Immature natural killer cell (primary cell): ENCODE measurements at places on chromosomes 6 and 20.
A peak's percentile ranks its signal among the peaks of the same experiment; 100 is the strongest.

DNA sequence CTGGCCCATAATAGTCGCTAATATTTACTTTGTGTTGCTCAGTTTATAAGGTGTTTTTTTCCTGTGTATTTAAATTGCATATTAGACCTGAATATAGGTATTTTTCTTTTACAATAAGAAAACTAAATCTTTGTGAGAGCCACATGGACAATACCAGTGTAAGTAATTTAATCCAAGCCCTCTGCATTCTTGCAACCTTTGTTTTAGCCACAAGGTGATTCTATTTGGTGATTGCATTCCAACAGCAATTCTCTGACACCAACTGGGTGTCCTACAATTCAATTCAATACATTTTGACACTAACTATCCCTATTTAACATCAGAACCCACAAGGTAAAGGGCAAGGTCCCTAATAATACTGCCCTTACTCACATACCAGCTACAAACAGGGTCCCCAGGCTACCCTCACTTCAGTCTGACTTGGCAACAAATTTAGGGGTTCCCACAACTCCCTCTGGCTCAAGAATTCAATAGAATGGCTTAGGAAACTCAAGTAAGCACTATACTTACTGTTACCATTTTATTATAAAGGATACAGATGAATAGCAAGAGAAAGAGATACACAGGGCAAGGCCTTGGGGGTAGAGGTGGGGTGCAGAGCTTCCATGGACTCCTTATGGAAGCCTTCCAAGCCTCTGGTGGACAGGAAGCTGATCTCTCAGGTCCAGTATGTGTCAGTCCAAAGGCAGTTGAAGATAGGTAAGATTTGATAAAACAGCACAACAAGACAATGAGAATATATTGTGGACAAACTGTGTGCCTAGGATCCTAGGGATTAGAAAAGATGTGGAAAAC lies 169.3 kb downstream of the CD83 start:
- DNase-seq: no peak

DNA sequence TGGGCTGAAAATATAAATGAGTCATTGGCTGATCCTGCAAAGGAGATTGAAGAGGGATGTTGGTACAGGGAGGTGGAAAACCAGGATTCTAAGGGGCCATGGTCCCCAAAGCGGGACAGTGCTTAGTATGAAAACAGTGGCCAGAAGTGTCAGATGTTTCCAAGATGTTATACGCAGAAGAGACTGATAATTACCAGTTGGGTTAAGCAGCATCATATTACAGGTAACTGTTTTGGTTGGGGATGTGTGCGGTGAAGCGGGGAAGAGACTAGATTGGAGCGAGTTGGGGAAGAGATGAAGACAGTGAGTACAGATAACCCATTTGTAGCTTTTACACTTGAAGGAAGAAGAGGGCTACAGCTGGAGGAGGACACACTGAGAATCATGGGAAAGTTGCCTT lies 80.8 kb downstream of the PLEKHG1 start:
- DNase-seq: no peak

- no peak for DNase-seq
Measured at GRCh38 chr6:170034294-170034693, 256.6 kb downstream of the DLL1 start.

DNA sequence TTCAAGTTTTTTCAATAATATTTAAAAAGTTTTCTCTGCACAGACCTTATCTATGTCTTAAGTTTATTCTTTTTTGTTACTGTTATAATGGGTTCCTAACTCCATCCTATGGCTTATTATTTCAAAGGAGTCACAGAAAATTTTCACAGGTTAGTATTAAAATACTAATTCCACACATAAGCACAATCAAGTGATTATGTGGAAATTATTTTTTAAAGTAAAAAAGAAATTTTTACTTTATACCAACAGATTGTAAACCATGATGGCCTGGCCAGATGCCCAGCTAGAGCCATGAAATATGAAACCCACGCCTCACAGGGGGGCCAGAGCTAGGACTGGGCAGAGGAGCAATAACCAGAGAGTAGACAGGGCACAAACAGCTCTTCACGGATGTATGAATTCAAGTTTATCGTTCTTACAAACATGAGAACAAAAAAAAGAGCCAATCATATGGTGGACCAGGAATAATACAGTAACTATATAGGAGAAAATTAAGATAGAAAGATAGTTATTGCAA lies 34.0 kb downstream of the NUDT3 start:
- no peak for DNase-seq

DNA sequence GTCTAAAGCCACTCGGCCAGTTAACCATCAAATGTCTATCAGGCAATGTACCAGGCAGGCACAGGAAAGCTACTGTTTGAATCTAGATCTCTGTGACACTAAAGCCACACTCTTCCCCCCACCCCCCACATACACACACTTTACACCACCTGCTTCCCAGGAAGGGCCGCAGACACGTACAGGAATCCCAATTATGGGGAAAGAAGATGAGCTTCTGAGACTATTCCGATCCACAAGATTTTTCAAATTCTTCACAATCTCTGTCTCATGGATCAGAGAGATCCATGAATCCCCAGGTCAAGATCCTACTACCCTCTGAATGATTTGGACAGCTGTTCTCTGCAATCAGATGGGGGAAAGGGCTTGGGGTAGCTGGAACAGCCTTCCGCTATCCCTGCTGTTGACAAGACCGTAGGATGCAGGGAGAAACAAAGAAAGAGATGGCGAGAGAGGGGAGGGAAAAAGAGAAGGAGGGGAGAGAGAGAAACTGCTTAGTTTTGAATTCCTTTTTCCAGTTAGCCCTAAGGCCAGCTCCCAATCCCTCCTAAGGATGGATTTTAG lies 25.4 kb upstream of the RIMS4 start:
- no peak for DNase-seq

GRCh38 chr6:33118525-33119123 lies 42.8 kb downstream of the HLA-DPB1 start:
- peak; percentile 68 for DNase-seq

GRCh38 chr6:14088600-14089192 lies 28.9 kb upstream of the CD83 start:
- DNase-seq: no peak

DNA sequence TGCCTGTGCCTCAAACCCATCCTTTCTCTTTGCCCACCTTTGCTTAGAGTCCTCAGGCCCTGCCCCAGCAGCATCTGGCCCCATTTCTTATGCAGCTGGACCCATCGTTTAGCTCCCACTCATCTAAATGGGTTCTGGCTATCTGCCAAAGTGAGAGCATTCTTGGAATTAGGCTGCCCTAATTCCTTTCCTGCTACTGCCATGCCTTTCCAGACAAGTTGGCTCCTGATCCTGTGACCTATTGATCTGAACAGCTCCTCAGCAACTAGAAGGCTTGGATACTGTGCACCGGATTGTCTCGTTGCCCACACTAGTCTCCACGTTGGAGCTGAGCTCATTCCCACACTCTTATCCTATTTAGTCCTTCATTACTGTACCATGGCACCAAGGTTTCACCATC lies 22.9 kb downstream of the DZANK1 start:
- no peak for DNase-seq

DNA sequence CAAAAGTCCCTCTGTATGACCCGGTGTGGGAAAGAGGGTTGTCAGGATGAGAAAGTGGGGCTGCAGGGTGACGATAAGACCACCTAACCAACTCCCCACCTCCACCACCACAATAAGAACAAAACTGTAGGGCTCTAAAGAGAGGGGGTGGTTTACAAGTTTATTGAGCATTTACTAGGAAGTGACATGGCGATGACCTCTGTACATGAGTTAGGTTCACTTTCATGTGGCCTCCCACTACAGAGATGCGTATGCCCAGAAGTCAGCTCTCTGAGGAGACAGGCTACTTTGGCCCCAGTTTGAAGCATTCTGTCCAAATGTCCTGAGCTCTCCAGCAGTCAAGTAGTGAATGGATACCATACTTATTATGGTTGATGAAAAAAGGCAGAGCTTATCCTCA lies 28.7 kb upstream of the PI16 start:
- DNase-seq: no peak

- no peak for DNase-seq
Measured at GRCh38 chr20:21804802-21805201, 99.3 kb downstream of the PAX1 start.

GRCh38 chr20:54123587-54124180 lies 50.1 kb downstream of the CYP24A1 start:
- no peak for DNase-seq

GRCh38 chr6:79896075-79896449 lies 51.3 kb downstream of the ELOVL4 start:
- no peak for DNase-seq

DNA sequence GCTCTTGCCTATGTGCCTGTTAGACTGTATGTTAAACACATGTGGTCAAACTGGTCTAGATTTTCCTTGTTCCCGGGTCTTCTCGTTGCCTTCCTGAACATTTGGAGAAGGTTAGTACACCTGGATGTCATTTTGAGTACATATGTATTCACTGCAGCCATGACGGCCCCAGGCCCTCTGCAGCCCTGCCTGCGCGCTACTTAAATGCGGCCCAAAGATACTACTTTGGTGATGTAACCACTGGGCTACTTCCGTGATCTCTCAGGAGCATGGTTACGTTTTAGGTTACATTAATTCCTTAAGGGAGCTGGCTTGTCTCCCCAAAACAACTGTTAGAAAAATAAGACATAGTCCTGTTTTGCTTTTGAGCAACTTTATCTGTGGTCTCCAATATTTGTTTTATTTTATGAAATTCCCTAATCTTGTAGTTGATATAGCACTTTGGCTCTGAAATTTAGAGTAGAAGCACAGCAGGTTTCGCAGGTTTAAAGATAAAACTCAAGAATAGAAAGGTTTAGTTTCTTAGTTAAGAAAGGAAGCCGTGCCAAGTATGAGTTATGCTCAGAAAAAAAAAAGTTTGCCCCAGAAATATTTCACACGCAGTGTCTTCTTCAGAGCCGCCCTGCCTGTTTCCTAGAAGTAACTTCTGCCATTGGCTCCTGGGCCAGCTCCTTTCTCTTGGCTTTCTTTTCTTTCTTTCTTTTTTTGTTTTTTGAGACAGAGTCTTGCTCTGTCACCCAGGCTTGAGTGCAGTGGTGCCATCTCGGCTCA lies 38.1 kb downstream of the TIAM2 start:
- no peak for DNase-seq

DNA sequence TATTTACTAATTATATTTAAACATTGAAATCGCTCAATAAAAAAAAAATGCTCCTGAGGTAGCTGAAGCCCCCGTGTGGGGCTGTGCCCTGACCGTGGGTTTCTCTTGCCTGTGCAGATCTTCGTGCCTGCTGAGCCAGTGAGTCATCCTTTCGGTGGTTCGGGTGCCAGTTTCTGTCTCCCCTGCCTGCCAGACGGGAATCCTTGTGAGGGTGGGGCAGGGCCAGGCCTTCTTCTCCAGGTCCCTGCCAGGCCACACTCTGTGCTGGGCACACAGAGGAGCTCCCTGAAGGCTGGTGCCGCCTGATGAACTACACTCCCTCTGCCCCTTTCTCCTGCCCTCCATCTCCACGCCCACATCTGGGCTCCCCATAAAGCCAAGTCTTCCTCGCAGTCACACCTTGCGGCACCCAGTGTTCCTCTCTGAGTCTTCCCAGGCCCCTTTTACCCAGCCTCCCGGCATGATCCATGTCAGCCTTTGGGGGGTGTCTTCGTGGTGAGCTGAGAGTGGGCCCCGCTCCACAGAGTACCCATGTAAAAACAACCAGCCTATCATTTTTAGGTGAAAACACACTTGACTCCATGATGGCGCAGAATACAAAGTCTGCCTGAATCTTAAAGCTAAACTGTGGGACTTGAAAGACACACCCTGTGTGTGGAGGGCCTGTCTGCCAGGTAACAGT lies 19.3 kb downstream of the FGD2 start:
- DNase-seq: peak; percentile 25
